A172 (cell line): ENCODE measurements at places on chromosomes 16 and 17. TPM values are rescaled to one million over a fixed set of nuclear protein-coding genes. Genes with fewer than 3 reads are reported as not detected.

The CBX2 gene
- total RNA-seq, result 24.7 and 27.2 TPM in 2 replicates

GRCh38 chr17:18362698-18363100 is 651 bp downstream of the SHMT1 start:
- peak; percentile 31 for DNase-seq

DNA sequence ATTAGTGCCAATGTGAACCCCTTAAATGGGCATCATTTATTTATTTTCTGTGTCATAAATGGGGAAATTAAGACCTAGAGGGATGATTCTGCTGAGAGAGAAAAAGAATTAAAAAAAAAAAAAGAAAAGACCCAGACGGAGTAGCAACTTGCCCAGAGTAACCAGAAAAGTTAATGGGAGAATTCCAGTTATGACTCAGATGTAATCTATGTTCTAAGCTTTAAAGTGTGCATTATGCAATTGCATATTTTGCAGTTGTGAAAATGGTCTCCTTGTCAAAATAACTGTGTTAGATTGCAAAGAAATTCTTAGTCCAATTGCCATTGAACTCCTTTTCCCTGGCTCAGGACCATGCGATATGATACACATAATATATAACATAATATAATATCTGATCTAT is 38.6 kb upstream of the TBX2 start:
- DNase-seq, result peak; percentile 49

DNA sequence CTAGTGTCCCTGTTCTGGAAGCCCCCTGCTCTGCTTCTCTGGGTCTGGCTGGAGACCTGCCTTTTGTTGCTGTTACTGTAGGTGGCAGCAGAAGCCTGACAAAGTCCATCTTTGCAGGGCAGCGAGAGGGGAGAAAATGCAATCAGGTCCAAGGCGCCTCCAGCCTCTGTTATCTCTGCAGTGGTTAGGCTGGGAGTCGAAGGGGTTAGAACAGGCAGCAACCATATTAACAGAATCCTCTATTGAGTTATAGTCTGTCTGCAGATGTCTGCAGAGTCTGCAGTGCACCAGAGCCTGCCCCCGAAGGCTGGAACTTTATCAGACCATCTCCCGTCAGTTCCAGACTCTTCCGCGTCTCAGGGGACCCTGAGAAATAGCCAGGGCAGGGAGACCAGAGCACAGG is 404.9 kb upstream of the EEF2KMT start:
- no peak for DNase-seq
